ENCODE measurements at places on chromosomes 2 and 18.

DNA sequence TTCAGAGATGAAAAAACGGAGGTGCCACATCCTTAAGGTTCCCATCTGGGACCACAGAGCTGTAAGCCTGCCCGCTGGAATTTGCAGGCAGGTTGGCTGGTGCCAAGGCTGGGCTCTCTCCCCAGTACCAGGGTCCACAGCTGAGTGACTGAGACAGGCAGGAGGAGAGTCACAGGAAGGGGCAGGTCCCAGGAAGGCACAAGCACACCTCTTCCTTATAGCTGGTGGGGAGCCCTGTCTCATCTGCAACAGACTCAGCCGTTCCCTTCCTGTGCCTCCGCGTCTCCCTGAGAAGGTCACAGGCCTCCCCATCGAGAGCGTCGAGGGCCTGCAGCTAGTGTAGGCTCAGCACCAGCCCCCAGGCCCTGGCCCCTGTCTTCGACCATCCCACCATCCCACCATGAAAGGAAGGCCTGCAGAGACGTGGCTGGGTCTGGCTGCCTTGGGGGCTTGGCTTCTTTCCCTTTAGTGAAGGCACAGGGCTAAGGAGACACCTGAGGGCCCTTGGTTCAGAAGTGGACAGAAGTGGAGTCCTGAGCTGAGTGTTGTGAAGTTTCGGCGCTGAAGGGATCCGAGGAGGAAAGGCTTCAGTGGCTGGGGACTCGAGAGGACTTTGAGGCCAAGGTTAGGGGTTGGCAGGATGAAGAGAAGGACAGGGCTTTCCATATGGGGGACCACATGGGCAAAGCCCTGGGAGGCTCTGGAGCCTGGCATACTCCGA, 26.8 kb downstream of the GLI2 start:
- no peak for DNase-seq

- no peak for DNase-seq
These were observed 395.4 kb upstream of the ATP5MC3 start for GRCh38 chr2:175576875-175577274.

DNA sequence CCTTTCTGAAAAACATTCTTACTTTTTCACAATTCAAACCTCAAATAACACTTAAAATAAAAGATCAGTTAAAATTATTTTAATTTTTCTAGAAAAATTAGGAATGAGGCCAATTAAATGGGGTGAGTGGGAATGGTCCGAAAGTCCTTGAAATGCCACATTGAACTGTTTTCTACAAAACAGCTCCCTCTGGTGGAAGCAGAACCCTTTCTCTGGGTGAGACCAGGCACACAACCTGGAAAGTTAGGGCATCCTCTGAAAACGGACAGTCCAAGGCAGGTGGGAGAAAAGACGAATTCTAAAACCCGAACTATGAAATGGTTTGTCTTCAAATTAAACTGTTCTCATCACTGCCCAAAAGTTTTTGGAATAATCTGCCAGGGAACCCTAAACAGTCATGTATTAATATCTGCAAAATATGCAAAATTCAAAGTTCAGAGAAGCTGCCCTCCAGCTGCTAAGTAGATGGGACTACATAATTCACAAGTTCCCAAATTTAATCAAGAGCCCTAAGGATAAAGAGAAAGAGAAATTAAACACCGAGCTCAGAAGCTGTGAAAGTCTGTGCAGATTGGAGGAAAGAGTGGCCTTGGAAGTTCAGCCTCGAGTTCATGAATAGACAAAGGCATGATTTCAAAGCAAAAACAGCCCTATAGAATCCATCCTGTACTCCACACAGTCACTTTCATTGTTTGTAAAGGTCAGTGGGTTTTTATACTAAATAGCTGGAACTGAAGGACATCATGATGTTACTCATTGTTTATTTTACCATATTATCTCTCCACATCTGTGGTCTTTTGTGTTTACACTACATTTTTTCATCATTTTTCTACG, 108.3 kb downstream of the PIEZO2 start:
- DNase-seq, result no peak

GRCh38 chr2:102114851-102115497, 27.6 kb upstream of the IL1R1 start:
- DNase-seq, result no peak

DNA sequence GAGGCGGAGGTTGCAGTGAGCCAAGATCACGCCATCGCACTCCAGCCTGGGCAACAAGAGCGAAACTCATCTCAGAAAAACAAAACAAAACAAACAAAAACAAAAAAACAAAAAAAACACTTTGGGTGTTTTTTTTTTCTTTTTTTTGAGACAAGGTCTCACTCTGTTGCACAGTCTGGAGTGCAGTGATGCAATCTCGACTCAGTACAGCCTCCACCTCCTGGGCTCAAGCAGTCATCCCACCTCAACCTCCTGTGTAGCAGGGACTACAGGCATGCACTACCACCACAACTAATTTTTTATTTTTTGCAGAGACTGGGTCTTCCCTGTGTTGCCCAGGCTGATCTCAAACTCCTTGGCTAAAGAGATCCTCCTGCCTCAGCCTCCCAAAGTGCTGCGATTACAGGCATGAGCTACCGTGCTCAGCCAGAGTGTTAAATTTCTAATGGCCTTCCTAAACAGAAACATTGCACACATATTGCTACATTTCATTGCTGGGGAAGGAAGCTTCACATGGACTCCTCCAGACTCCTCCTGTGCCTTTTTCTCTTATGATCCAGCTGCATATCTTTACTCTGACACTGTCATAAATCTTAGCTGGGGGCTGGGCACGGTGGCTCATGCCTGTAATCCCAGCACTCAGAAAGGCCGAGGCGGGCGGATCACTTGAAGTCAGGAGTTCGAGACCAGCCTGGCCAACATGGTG, 19.7 kb downstream of the STARD7 start:
- no peak for DNase-seq

DNA sequence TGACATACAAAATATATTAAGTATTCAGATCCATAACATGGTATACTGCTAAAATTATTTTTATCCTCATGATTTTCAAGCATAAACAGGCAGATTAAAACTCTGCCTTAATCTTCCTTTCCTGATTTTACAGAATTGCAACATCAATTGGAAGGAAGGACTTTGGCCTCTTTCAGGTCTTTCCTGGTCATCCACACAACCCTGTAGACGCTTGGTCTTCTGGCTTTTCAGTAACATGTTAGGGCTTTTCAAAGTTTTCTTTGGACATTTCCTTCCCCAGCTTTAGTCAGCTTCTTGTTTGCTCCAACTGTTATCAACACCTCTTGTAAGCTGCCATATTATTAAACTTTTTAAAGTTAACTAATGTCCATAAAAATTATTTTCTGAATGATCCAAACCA, 1364.9 kb upstream of the NRXN1 start:
- no peak for DNase-seq

- DNase-seq, result peak; percentile 29
These were observed at the start of gene RND3 for GRCh38 chr2:150487537-150488429. TSS of gene RND3 (minus strand) at chr2:150487667. CDS start at chr2:150487417, 250 bp downstream.

DNA sequence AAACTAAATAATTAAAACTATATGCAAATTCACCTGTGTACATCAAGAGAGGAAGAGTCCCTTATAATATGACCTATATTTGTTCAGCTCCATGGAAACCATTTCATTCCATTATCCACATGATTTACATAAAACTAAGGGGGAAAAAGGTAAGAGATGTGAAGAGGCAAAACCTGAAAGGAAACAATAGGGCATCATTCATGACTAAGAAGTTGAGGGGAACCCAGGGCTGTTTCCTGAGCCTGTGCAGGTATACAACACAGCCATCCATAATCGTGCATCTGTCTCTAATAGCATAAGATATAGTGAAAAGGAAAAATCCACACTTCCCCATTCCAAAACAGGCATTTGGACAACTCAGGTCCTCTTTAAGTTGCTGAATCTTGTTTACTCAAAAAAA, 151.3 kb downstream of the NR4A2 start:
- no peak for DNase-seq

DNA sequence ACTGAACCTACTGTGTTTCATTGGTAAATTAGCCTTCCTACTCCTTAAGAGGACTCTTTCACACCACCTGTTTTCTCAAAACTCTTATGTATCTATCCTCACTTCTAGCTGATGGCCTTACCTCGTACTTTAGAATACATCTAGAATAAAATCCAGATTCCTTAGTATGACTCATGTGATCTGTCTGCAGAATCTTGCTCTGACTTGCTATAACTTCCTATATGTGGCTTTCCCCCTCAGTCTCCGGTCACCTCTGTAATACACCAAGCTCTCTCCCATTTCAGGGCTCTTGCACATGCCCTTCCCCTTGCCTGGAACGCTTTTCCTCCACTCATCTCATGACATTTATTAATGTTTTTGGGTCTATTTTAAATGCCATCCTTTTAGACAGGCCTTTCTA, 95.6 kb upstream of the LHCGR start:
- DNase-seq, result no peak

- no peak for DNase-seq
These were observed 10.5 kb downstream of the CHMP1B start for GRCh38 chr18:11861583-11862288.

- DNase-seq, result no peak
These were observed 273.8 kb downstream of the TRIB2 start for GRCh38 chr2:12990523-12990922.

DNA sequence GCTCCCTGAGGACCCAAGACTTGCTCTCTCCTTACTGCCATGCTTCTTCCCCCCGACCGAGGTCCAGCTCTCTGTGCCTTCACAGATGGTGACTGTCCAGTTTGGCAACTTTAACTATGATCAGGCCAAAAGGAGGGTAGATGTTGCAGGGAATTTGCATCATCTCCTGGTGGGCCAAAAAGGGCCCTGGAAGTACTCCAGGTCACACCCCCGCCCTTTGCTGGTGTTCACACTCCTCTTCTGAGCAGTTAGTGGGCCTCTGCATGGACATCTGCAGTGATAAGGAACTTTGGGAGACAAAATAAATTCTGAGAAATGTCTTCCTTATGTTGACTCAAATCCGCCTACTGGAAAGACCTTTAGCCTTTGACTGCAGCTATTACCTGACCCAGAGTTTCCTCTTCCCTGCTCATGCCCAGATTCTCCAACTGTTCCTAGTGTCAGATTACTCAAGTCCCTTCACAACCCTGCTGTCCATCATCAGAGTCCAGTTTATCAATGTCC, 234.4 kb downstream of the LOXHD1 start:
- no peak for DNase-seq

- DNase-seq, result no peak
These were observed 2.1 kb downstream of the LRRTM1 start for GRCh38 chr2:80302314-80303005.

All from stimulated activated CD8-positive, alpha-beta memory T cell treated with anti-CD3 and anti-CD28 coated beads, Interleukin-7, amount 100 ng/mL, for 48 hours (primary cell).